ENCODE measurements at places on chromosomes 16 and 17. TPM values are rescaled to one million over a fixed set of nuclear protein-coding genes. Genes with fewer than 3 reads are reported as not detected.

The ABHD15 gene
- polyA plus RNA-seq, result 3.8 TPM

The CRYBA1 gene
- polyA plus RNA-seq, result not detected

The STAT5A gene
- polyA plus RNA-seq, result 18.2 TPM

The VASN gene
- 0.41 TPM for polyA plus RNA-seq

GRCh38 chr17:73091770-73092522, 542 bp downstream of the SLC39A11 start:
- DNase-seq, result peak; percentile 28

DNA sequence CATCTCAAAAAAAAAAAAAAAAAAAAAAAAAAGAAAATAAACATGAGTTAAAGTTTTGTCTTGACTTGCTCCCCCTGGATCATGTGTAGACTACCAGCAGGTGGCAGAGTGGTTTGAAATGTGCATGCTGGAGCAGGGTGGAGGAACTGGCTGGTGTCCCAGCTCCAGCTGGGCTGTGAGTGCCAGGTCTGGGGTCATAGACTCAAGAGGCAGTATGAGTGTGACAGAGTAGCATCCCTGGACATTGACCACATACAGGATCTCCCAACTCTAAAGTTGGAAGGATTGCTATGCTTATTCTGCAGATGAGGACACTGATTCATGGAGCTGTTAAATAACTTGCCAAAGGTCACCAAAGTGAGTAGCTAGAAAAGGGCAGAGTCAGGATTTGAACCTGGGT, 198.0 kb upstream of the MPHOSPH6 start:
- peak; percentile 36 for DNase-seq

- no peak for DNase-seq
Observed at GRCh38 chr17:54694287-54694887, 206.3 kb upstream of the TOM1L1 start.

- no peak for DNase-seq
Observed at GRCh38 chr16:12750554-12750918, 53.2 kb downstream of the CPPED1 start.
